ENCODE measurements at places on chromosomes 13 and 19.

DNA sequence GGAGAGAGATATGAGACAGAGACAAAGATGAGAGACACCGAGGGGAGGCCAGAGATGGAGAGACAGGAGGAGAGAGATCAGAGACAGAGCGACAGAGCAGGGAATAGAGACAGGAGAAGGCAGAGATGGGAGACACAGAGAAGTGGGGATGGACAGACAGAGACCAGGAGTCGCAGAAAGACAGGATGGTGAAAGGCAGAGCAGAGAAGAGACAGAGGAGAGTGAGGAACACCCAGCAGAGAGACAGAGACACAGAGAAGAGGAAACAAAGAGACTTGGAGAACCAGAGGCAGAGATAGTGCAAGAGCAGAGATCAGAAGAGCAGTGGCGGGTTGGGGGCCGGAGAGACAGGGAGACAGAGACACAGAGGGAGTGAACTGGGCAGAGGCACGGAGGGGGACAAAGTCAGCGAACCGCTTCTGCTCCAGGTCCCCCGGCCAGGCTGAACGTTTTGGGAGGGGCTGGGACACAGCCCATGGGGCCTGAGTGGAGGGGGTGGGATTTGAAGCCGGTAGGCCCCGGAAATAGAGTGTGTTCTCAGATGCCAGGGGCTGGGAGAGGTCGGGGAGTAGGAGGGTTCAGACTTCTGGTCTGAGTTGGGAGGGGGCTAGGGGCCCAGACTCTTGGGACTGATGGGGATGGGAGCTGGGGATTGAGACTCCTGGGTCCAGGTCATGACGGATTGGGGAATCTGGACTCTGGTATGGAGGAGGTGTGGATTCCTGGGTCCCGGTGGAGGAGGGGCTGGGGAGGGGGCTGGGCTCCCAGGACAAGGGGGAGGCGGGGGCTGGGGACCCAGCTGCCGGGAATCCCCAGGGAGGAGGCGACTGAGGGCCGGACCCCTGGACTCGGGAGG lies 654 bp downstream of the ZNF579 start:
- DNase-seq, result no peak

- no peak for DNase-seq
These were observed 118.3 kb downstream of the COL4A2 start for GRCh38 chr13:110425444-110425780.

GRCh38 chr13:28539625-28540286 lies 44.8 kb upstream of the FLT1 start:
- no peak for DNase-seq

GRCh38 chr19:3565139-3565538 lies 7.6 kb upstream of the HMG20B start:
- no peak for DNase-seq

GRCh38 chr13:85567909-85568308 lies 231.3 kb downstream of the SLITRK6 start:
- no peak for DNase-seq

DNA sequence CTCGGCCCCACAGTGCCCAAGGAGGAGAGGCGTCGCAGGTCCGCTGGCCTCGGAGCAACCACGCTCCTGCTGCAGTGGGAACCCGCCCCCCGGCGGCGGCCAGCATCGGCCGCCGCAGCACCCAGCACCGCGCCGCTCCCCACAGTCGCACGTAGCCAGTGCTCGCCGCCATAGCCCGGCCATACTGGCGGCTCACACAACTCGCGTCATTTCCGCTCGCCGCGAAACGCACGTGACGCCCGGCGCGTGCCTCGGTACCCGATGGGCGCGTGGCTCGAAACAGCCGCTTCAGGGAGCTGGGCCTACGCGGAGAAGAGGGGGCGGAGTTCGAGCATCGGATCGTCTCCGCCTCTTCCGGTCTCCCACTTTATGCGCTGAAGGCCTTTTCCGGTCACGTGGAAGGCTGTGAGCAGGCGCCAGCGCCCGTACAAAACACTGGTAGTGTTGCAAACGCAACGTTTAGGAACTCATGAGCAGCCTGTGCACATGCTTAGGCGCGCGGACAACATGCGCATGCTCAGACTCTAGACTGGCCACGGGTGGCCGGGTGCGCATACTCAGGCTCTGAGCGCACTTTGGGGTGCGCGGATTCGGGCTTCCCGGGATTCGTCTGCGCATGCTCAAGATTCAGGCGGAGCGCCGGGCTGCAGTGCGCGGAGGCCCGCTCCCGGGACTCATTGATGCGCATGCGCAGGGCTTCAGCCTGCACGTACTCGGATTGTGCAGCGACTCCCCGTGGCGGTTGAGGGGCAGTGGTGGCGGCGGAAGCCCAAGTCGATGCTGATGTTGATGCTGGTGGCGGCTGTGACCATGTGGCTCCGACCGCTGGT lies at the start of the genes CATSPERD and LONP1:
TSS of gene CATSPERD (plus strand) at position 677 of the 830 bp plus-strand sequence. CDS start at position 778, 101 bp downstream.
TSS of gene LONP1 (minus strand) at position 186 of the 830 bp plus-strand sequence. CDS start at position 172, 14 bp downstream.
- DNase-seq, result peak; percentile 98

DNA sequence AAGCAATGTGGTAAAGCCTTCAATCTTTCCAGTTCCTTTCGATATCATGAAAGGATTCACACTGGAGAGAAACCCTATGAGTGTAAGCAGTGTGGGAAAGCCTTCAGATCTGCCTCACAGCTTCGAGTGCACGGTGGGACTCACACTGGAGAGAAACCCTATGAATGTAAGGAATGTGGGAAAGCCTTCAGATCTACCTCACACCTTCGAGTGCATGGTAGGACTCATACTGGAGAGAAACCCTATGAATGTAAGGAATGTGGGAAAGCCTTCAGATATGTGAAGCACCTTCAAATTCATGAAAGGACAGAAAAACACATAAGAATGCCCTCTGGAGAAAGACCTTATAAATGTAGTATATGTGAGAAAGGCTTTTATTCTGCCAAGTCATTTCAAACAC lies 15.6 kb upstream of the ZNF763 start:
- DNase-seq, result no peak

GRCh38 chr19:55118401-55118991 lies 1.1 kb upstream of the PPP1R12C start:
- DNase-seq, result no peak

GRCh38 chr19:4373601-4374497 lies 26.5 kb downstream of the SH3GL1 start:
- DNase-seq, result no peak

GRCh38 chr13:50871405-50871804 lies 27.9 kb upstream of the DLEU7 start:
- no peak for DNase-seq

GRCh38 chr19:29622166-29623070 lies 16.3 kb downstream of the POP4 start:
- DNase-seq, result no peak

DNA sequence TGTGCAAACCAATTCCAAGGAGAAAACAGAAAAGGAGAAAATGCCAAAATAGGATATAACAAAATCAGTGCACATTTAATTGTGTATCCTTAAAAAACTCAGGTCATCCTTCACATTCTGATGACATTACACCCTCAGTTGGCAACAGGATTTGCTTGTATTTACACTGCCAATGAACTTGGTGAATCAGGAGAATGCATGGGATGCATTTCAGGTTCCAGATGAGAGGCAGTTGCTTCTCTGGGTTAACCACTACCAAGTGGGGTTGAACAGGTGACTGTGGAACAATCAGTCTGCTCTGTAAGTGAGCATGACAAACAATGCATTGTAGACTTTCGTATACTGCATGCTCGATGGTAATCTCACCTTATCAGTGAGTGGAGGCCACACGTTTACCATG lies 79.1 kb downstream of the STARD13 start:
- DNase-seq, result no peak

DNA sequence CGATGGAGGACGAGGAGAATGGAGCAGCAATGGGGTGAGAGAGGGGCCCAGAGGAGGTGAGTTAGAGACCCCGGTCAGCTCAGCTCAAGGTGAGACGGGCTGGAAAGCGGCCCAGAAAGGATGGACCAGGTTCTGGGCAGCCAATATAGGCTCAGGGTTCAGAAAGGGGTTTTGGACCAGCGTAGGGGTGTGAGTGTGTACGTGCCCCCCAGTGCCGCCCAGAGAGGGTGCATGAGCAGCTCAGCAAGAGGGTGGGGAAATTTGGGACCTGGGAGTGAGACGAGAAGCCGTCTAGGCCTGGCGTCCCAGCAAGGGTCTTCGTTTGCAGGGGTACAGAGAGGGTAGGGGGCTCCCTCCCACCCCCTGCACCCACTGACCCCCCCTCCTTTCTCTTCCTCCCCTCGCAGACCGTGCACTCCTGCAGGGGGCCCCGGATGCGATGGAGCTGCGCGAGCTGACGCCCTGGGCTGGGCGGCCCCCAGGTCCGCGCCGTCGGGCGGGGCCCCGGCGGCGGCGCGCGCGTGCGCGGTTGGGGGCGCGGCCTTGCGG lies 12.1 kb downstream of the FUT6 start:
- no peak for DNase-seq

GRCh38 chr13:31880851-31881494 lies 141.6 kb downstream of the RXFP2 start:
- DNase-seq, result no peak

DNA sequence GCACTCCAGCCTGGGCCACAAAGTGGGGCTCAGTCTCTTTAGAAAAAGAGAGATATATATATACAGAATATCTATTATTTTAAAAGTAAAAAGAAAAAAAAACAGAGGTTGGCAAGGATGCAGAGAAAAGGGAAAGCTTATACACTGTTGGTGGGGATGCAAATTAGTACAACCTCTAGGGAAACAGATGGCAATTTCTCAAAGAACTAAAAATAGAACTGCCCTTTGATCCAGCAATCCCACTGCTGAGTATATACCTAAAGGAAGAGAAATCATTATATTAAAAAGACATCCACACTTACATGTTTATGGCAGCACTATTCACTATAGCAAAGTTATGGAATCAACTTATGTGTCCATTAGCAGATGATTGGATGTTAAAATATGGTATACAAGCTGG lies 28.6 kb upstream of the SLC1A6 start:
- DNase-seq, result no peak

DNA sequence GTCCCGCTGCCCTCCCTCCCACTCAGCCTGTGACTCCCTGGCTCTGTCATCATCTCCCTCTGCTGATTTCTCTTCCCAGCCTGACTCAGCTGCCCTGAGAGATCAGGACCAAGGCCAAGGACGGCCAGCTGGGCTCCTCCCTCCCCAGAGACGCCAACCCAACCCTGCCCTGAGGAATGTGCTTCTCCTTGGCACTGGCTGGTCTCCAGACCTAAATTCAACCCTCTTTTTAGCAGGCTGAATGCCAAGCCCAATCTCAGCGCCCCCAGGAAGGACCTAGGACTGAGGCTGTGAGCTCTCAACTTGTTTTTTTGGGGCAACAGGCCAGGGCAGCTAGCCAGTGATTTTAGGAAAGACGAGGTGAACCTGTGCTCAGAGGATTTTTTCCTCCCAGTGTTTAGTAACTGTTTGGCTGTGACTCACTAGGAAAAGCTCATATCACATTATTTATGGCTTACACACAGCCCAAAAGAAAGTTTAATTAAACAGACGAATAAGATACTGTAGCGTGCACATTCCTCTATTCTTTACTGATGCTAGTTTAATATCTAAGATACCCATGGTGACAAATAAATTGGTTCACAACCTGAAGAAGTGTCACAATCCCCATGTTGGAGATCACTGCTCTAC lies 7.4 kb upstream of the IGFL1 start:
- DNase-seq, result no peak

DNA sequence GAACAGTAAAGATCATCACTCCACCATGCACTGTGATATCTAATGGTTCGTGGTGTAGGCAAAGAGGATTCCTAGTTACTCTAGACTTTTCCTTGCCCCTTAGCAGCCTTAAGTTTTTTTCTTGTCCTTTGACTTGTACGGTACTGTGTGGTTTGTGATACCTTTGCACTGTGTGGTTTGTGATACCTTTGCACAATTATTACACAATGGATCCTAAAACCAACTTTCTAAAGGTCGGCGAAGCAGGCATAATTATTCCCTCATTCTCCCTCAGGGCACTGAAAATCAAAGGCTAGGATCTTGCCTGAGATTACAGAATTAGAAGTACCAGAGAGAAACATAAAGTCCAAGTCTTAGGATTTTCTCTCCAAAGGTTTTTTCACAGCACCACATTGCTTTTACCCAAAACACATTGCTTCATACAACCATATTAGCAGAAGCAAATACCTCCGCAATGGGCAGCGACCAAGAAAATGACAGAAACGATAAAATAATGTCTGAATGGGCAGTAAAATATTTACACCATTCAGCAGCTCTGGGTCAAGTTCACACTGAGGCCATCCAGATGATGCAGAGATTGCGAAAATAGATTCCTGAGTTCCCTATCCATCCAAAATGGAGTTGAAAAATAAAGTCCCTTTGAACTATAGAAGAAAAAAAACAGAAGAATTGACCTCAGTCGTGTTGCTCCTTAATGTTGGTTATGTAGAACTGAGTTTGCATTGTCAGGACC lies 106.4 kb downstream of the FGF14 start:
- DNase-seq, result no peak

GRCh38 chr13:35643625-35644024 lies 167.1 kb upstream of the MAB21L1 start:
- no peak for DNase-seq

DNA sequence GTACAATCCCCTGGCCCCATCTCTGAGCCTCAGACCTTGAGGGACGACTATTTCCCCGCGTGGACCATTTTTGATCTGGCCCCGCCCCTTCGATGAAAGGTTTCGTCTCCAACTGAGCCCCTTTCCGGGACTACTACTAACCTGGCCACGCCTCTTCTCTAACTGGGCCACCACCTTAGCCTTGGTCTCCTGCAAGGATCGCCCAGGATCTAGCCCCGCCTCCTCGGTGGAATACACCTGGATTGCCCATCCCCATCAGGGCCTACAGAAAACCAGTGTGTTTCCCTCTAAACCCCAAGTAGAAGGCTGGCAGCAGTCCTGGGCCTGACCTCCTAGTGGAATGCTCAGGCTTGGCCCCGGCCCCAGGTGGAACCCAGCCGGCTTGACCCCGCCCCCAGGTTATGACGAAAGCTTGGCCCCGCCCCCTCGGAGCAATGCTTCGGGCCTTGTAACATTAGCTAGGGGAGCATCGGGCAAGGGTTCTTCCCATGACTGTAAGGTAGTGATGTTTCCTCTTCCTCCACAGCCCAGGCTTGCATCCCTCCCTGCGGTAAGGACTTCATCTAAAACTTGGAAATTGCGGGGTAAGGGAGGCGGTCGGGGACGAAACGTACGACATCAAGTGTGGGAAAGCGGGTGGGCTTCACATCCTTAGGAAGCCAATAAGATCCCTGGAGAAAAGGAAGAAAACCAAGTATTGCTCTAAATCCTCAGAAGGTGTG lies 9.1 kb downstream of the SPACA6 start:
- DNase-seq, result peak; percentile 67

- no peak for DNase-seq
These were observed 748 bp upstream of the SIGLEC8 start for GRCh38 chr19:51458899-51459505.

- DNase-seq, result no peak
These were observed 127.5 kb downstream of the ZAR1L start for GRCh38 chr13:32187651-32188050.

DNA sequence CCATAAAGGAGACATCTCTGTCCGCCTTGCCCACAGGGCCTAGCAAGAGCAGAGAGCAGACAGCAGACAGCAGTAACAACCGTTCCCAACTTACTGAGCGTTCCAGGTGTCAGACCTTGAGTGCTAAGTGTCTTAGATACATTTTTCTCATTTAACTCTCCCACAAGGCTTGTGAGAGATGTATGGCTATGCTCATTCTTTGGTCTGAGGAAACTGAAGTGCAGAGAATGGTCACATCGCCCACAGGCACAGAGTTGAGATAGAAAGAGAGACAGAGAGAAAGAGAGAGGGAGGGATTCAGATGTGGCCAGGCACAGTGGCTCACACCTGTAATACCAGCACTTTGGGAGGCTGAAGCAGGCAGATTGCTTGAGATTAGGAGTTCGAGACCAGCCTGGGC lies 14.3 kb downstream of the MEIOSIN start:
- no peak for DNase-seq

GRCh38 chr13:95128045-95128643 lies 173.1 kb downstream of the ABCC4 start:
- no peak for DNase-seq

- DNase-seq, result no peak
These were observed 357.9 kb downstream of the SLITRK6 start for GRCh38 chr13:85441364-85441763.

Measured in stimulated activated CD4-positive, alpha-beta T cell treated with anti-CD3 and anti-CD28 coated beads, Interleukin-4, amount 100 ng/mL, for 1 hour (primary cell).